Esophagus squamous epithelium (tissue), 5 donors: ENCODE measurements at places on chromosomes 7 and 10.

- DNase-seq, result no peak
Observed at GRCh38 chr10:11636697-11637303, 25.4 kb upstream of the USP6NL start.

- no peak for DNase-seq
Observed at GRCh38 chr7:3043544-3044371, at the start of gene CARD11. CARD11 (minus strand) TSS chr7:3043867; CDS start chr7:2958506, 85,361 bp downstream.

DNA sequence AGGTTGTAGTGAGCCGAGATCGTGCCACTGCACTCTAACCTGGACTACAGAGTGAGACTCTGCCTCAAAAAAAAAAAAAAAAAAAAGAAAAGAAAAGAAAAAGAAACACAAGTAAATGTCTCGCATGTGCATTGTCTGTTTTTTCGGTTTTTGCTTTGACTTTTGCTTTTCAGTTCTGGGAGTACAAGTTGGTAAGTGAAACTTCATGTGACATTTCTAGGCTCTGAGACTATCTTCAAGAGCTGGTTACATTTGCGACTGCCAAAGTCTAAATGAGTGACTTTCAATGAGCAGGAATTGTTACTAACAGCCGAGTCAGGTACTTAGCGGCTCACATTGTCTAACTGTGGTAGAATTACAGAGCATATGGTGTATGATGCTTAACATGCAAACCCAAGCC, 107.0 kb upstream of the CELF2 start:
- DNase-seq, result no peak

DNA sequence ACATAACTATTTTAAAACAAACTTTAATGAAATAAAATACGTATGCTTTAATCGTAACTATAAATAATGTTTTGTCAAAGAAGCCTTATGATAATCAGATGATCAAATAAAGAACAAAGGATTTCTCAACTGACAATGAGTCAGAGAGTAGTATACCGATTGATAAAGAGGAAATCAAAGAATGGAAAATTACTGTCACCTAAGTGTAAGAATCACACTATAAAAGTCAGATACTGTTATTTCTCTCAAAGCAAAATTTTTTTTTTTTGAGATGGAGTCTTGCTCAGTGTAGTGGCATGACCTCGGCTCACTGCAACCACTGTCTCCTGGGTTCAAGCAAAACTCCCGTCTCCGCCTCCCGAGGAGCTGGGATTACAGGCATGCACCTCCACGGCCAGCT, 18.8 kb downstream of the DNAJC2 start:
- no peak for DNase-seq

DNA sequence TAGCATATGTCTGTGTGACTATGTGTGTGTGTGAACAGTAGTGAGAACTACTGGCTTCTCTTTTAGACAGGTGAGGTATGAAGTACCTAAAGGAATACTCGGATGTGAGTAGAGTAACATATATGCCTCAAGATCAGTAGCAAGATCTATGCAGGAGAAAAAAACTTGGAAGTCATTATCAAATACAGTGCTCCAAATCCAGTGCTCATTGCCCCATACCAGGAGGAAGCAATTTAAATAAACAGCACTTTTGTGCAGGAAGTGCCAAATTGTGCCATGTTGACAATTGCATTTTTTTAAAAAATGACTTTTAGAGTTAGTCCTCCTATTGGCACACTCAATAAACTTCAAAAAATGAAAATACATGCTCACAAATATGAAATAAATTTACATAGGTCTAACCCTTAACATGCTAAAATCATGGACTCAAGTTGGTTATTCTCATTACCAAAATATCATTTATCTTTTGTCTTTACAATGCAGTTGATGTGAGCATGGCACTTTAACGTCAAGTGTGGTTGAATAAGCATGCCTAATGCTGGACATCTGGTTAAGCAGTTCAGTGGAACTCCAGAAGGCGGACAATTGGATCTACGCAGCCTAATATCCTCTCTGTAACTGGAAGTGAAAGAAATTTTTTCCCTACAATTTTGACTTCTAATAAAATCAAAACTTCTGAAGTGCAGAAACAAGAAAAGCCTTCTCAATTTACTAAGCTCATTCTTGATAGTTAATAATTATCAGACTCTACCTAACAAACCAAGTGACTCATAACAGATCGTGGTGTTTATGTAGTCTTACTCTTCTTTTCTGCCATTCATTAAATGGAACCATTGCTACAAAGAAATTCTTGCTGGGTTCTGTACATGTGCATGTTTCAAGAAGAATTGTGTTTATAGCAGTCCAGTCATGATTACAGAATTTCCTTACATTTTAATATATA, 195.2 kb downstream of the MDFIC start:
- no peak for DNase-seq

DNA sequence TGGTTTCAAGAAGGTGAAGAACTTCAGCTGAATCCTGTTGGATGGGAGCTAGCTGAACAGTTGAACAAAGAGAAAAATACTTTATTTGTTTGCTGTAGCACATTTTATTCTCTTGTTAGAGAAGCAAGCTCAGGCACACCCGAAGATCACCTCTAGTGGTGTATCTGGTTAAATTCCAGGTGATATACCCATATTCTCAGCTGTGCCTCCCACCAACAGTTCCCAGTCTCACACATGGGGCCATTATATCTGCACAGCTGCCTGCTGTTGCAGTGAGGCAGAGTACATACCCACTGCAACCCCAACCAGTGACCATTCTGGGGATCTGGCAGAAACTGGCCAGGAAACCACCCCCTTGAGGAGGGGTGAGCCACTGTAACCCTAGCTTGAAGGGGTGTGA, 9.2 kb downstream of the BTAF1 start:
- DNase-seq, result no peak

DNA sequence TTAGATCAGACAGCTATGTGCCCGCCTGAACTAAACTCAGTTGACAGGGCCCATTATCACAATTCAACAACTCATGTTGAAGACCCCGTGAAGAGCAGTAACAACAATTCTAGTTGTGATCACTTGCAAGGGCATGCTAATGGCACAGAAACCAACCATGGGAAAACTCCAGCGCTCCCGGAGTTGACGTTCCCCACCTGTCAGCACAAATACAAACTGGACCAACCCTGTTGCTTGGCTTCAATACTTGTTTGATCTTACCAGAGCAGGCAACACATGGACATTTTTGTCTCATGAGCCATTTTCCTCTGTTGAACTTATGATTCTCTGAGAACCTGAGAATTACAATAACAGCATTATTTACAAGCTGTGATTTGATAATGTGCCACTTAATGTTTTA, 119.0 kb upstream of the LANCL2 start:
- no peak for DNase-seq

DNA sequence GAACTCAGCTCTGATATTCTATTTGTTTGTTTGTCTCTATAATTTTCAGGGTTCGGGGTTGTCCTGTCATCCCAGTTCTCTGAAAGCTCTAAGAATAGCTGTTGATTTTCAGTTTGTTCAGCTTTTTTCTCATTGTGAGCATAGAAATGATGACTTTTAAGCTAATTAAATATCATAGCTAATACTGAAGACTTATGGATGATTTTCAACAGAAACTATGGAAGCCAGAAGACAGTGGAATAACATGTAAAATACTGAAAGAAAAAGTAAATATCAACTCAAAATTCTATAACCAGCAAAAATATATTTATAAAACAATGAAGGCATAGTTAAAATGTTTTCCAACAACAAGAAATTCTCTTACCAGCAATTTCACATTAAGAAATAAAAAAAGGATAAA, 96.4 kb upstream of the ETV1 start:
- no peak for DNase-seq

DNA sequence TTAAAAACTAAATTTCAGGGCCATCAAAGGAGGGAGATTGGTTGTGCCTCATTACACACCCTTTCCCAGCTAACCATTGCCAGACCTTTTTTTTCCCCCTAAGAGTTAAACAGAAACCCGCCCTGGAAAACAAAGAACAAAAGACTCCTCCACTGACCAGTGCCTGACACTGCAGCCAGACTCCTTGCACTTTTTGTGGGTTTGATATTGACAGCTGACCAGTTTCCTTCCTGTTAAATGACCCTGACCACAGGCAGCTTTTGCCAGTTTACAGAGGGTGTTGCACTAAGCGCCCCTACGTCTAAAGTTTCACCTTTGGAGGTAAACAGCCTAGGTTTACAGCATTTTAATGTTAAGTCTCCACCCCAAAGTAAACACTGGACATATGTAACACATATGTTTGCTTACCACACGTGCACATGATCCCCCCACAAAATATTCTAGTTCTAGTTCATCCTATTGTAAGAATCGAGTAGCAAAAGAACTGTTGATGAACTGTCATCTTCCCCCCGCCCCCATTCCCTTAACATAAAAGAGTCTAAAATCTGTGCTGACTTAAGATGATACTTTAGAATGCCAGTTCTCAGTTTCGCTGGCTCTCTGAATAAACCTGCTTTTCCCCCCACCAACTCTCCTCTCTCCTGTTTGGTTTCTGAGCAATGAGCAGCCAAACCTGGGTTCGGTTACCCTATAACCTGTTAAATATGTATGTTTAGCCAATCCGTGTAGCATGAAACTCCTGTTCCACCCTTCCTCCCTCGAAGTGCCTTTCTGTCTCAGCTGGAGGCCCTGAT, 38.0 kb downstream of the FOXI2 start:
- no peak for DNase-seq

GRCh38 chr10:113524120-113524519, 28.7 kb upstream of the HABP2 start:
- no peak for DNase-seq

DNA sequence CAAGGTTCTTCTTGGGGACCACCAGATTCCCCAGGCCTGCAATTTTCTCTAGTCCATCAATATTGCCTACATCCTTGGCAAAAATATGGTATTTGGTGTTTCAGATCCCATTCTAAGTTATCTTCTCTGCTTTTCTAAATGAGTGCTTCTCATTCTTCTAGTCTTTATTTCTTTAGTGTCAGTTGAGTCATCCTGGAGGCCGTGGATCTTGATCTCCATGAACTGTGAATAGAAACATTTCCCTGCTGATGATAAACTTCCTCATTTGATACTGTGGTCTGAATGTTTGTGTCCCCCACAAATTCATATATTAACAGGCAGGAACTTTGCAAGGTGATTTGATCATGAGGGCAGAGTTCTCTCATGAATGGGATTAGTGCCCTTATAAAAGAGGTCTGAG, 779.3 kb downstream of the INHBA start:
- DNase-seq, result no peak

- no peak for DNase-seq
Observed at GRCh38 chr10:21011433-21012018, 114.4 kb upstream of the NEBL start.

GRCh38 chr10:89332123-89332633, 4.4 kb downstream of the IFIT3 start:
- no peak for DNase-seq

- DNase-seq, result no peak
Observed at GRCh38 chr10:119412244-119413092, 130.1 kb downstream of the RGS10 start.

DNA sequence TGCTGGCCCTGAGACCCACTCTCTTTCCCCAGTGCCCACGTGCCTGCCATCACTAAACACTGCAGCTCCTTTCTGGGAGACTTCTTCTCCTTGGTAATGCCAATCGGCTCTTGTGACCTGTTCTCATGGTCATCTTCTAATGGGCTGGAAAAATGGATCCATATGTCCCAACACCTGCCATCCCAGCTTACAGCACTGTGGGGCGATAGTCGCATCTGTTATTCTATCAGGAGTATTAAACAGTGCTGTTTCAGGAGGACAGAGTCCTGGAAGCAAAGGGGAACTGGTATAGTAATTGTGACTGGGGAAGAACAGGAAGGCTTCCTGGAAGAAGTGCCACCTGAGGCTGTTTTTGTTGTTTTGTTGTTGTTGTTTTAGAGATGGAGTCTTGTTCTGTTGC, 411.2 kb downstream of the GLRX3 start:
- no peak for DNase-seq

DNA sequence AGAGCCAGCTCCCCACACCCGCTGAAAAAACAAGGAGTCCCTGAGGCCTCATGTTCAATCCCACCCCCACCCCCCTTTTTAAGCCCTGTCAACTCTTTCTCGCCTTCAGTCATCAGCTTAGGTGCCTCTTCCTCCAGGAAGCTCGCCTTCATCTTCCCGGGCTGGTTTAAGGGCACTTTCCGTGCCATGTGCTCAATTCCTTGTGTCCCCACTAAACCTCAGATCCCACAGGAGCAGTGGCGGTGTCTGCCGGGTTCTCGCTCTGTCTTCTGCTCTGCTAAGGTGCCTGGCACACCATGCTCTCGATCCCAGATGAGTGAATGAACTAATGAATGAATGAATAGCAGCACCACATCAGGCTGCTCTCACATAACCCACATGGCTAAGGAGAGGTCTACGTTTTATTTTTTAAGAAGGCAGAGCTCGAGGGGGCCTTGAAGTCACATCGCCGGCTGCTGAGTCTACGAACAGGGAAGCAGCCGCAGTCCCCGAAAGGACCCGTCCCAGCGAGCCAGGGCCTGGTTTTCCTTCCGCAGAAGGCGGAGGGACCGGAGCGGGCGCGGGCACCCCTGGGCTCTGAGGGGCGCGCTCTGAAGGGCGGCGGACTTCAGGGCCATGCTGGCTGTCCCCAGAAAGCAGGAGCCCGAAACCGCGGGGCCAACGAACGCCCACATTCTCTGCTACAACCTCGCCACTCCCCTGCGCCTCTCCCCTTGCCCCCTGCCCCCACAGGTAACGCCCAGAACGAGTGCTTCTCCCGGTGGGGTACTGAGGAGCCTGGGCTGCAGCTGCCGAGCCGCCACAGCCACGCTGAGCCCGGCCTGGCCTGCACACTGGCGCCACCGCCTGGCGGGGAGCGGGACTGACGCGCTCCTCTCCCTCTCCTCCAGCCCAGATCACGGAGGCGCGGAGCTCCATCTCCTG, 73.4 kb upstream of the KCNMA1 start:
- no peak for DNase-seq

- no peak for DNase-seq
Observed at GRCh38 chr10:59678884-59679301, 30.8 kb downstream of the SLC16A9 start.

DNA sequence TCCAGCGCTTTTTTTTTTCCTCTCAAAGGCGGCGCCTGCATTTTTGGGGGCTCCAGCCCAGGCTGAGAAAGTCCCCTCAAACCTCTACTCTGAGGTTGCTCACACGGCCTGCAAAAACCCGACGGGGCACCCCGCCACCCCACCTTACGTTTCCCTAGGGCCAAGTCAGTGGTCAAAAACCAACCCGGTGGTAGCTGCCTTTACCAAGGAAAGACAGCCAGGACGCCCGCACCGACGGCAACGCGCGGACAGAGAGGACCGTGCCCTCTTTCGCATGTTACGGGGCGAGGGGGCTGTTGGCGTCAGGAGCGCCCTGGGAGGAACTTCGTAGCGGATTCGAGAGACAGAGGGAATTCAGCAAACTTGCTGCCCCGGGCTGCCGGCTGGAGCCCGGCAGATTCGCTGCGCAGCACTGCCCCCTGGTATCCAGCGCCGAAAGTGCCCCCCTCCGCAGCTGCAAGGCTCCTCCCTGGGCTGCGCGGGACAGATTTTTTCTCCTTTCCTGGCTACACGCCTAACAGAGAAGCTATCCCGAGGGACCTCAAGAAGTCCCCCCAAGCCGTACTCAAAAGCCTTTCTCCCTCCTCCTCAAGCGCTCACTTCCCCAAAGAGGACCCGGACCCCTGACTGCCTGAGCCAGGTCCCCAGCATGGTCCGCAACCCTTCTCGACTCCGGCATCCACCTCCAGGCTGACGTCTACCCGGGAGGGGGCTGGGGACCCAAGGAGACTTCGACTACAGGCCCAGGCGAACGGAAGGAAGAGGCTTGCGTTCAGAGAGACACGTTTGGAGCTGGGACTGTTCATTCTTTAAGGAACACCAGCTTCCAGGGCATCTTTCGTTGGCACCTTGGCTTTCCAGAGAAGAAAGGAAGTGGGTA, 27.7 kb upstream of the VAX1 start:
- DNase-seq, result no peak
